Activated CD4-positive, alpha-beta T cell treated with anti-CD3 and anti-CD28 coated beads for 24 hours (primary cell): ENCODE measurements at places on chromosomes 16 and 17.
A peak's percentile ranks its signal among the peaks of the same experiment; 100 is the strongest.

GRCh38 chr17:21689604-21690003 lies 2.7 kb upstream of the KCNJ18 start:
- DNase-seq: no peak

DNA sequence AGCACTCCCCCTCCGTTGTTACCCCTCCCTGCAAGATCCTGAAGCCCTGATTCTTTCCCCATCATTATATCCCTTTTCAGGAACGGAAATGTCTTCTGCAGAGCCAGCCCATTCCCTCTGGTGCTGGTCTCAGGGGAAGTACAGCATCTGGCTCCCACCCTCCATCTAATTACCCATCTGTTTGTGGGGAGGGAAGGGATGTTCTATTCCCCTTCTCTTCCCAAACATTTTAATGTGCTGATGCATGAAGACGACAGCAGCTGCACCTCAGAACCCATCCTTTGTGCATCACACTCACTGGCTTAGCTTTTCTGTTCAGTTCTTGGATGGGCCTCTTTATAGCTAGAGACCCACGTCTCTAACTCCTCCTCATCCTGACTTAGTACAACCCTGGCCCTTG lies 367.2 kb downstream of the CDH13 start:
- no peak for DNase-seq

GRCh38 chr17:4249452-4250029 lies 14.2 kb downstream of the ANKFY1 start:
- no peak for DNase-seq

- DNase-seq: no peak
Measured at GRCh38 chr16:80198311-80199299, 342.2 kb upstream of the DYNLRB2 start.

DNA sequence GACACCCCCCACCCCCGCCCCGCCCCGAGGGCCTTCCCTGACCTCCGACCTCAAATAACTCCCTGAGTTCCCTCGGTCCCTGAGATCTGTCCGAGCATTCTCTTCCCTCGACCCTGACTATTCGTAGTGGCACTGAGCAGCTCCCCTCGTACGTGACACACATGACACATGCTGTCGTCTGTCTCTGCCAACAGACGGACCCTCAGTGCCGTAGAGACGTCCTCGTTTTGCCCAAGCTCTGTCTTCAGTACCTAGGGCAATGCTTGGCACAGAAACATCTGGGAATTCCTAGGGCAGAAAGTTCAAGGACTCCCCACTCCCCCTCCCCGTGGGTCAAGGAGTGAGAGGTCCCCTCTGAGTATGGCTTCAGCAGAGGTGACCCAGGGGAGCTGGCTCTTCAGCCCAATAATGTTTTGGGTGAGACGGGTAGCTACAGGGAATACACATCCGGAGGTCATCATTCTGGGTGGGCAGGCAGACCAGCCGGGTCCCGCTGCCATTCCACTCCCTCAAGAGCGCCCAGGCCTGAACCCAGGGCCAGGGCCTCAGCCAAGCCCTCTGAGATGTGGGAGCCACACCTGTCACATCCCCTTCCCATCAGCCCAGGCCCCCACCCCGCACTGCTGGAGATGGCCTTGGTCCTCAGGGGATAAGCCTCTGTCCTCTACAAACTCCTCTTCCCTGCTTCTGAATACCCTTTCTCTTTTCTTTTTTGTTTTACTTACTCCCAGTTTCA lies 671 bp upstream of the FADS6 start:
- no peak for DNase-seq

DNA sequence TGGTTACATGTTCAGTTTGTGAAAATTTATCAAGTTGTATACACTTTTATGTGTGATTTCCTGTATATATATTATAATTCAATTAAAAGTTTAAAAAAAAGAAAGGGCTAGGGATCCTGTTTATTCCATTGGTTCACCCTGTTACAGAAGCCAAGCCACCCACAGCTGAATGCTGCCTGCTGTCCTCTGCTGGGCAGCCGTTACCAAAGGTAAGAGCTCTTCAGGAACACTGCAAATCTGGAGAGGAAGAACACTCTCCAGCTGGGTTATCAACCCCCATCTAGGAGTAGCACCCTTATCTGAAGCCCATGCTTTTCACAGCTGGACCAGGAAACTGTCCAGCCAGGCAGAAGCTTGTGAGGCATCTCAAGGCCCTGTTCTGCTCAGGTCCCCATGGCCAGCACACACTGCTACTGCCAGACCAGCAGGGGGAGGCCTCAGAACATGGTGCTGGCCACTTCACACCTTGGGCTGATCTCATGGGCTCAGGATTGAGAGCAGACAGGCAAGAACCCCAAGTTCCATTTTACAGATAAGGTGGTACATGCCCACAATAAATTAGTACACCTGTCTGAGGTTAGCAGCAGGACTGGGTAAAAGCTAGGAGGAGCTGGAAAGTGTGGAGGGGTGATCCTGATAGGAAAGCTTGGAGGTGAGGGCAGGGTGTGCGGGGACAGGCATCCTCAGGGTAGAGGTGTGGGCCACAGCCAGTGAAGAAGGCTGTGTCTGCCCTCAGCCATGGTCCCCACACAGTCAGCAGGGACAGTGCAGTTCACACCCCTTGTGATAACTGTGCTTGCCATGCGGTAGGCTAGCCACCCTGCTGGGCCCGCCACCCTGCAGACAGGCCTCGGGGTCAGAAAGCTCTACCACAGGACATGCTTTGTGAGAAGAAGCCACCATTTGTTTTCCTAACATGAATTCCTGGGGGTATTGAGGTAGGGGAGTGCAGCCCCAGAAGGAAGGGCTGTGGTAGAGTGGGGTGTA lies 54.3 kb upstream of the SREBF1 start:
- peak; percentile 15 for DNase-seq

DNA sequence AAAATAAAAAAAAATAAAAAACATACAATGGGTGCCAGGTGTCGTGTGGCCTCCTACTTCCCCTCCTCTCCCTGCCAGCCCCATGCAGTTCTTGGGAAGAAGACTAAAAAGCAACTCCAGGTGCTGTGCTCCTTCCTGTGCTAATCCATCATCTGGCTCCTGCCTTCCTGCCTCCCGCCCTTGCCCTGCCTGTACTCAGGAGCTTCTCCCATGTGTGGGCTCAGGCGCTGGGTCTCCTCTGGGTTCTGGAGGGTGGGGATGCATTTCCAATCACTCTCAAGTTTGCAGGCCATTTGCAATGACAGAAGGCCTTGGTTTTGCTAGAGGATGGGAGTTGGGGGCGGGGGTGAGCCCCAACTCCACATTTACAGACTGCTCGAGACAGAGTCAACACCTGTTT lies 122.9 kb downstream of the SDK2 start:
- DNase-seq: no peak

GRCh38 chr17:17770632-17771044 lies 66.1 kb downstream of the SREBF1 start:
- no peak for DNase-seq

DNA sequence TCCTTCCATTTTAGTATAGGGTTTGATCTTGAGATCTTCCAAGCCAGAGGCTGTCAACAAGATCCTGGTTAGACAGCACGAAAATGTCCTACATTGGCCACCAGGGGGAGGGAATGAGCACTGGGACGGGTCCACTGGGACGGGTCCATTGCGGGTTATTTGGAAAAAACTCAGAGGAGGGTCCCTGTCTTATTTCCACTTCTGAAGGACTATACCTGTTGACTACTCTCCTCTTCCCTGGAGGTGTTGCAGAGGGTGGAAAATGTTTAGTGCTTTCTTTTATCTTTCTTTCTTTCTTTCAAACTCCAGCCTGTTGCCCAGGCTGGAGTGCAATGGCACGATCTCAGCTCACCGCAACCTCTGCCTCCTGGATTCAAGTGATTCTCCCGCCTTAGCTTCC lies 2.5 kb downstream of the TTLL6 start:
- DNase-seq: peak; percentile 46
